Tongue (tissue), 3 donors: ENCODE measurements at places on chromosomes 7 and 10. TPM values are rescaled to one million over a fixed set of nuclear protein-coding genes. Genes with fewer than 3 reads are reported as not detected.

Gene EPHB6
- total RNA-seq = 15.9 TPM

Gene PIK3AP1
- 9.8 TPM for total RNA-seq

Gene CYP2C18
- 8.4 TPM for total RNA-seq

Gene OR2A42
- not detected for total RNA-seq

Gene HOXA5
- 0.21 TPM for total RNA-seq

DNA sequence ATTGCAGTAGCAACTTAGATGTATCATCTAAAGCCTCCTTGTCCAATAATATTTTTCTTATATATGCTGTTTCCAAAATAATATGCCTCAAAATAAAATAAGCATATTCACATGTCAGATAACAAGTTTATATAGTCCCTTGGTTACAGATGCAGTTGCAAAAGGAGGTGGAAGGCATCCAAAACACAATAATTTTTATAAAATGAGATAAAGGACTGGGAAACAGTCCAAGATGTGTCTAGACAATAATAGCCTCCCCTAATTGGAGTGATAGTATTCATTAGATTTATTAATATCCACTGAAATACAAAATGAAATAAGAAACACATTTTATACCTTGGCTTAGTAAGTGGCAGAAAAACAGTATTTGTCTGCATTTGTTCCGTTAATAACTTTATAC is 30.3 kb downstream of the BCAP29 start:
- DNase-seq = no peak

DNA sequence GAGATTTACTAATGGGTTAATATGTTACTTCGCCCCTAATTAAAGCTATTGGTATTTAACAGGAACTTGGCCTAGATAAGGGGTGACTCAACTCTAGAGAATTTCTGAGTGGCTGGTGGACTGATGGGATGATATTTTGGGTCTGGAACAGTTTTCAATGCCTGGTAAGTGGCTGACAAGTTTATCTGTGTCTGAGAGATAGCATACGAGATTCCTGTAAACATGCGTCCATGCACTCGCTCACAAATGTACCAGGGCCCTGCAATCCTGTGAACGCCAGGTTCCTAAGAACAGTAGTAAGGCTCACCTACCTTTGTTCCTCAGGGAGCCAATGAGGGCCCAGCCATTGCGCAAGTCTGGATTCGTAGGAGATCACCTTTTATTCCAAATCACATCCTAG is 683.8 kb upstream of the ANKRD30A start:
- no peak for DNase-seq

DNA sequence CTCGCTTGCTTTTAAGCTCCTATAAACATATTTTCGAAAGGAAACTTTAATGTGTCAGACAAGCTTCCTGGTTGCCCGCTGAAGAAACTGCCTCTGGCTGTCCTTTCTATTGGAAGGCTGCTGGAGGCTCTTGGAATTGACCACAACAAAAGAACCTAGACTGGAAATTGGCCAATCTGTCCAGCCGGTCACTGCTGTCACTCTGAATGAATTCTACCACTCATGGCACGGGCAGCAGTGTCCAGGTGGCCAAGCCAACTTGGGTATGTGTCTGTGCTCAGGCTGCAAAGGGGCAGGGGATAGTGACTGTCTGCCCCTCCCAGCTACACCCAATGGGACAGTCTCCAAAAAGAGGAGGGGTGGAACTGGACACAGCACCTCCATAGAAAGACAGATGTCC is 57.6 kb downstream of the CDH23 start:
- no peak for DNase-seq

DNA sequence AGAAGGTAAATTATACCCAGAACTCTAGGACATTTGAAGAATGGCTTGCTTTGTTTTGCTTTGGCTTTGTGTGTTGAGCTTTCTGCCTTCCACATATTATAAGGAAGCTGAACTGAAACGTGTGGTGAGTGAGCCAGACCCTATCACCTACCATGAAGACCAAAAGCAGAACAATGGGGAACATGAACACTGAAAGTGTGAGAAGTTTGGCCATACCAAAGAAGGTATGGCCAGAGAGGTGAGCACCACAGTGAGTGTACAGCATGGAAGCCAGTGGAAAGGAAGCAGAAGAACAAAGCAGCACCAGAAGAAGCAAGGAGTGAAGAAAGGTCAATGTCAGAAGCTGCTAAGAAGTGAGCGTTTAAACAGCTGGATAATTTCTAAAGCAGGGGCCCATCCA is 59.7 kb upstream of the CCDC71L start:
- DNase-seq = no peak

DNA sequence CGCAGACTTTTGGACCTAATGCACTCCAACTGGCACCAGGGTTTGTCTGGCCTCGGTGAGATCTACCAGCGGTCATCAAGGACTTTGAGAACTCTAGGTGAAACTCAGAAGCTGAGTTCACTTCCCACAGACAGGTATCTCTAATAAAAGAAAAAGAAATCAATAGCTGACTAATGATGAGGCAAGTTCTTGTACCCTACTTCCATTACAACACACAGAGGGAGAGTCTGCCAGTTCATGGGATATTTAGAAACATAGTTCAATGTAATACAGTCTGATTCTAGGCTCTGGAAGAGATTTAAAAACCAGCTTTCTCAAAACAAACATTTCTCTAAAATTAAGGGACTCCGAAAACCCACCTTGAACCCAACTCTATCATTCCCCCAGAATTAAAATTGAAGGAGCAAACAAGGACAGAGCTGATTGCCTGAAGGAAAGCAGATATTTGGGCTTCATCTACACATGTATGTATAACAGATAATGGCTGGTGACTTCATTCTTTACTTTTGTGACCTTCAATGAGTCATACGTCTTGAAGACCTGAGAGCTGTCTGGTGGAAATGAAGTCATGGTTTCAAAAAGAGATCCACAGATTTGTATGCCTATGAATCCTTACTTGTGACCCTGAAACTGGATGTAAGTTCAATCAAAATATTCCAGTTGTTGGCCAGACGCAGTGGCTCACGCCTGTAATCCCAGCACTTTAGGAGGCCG is 2.7 kb upstream of the PNLIPRP1 start:
- DNase-seq = no peak

DNA sequence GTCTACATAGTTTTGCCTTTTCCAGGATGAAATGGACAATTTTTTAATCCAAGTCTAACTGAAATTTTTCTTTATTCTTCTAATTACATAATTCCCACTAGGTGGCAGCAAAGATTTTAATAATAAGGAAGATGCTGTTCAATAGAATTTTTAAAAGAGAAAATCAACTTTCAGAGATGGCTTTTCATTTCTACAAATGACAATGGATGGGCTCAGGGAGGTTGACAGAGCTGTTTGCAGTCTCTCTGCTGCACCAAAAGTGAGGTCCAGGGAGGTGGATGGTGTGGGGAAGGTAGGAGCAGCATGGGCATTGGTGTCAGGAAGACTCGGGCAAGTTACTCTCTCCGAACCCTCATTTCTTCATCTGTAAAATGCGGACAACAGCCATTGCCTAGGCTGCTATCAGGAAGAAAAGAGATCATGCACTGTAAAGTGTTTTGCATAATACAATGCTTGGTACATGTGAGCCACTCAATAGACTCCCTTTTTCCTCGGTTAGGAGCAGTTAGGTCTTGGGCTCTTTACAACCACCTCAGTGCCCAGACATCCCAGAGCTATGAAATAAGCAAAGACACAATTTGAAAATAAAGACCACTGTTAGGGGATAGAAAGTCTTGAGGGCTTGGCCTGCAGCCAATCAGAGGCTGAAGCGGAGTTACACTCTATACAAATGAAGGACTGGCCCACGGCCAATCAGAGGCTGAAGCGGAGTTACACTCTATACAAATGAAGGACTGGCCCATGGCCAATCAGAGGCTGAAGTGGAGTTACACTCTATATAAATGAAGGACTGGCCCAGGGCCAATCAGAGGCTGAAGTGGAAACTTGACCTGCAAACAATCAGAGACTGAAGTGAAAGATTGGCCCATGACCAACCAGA is 107.1 kb downstream of the ABLIM1 start:
- DNase-seq = peak; percentile 89

GRCh38 chr10:100864978-100865377 is 47.8 kb upstream of the SLF2 start:
- DNase-seq = peak; percentile 73

- peak; percentile 79 for DNase-seq
These were observed at the start of gene MDFIC for GRCh38 chr7:114922026-114922651. TSS of gene MDFIC (plus strand) at chr7:114922094. CDS start at chr7:114923034, 940 bp downstream.

GRCh38 chr10:103833731-103834365 is 21.5 kb downstream of the SH3PXD2A start:
- no peak for DNase-seq

- no peak for DNase-seq
These were observed 20.7 kb upstream of the GRID1 start for GRCh38 chr10:86387178-86387794.

GRCh38 chr10:22619101-22619500 is 95.3 kb downstream of the PIP4K2A start:
- DNase-seq = peak; percentile 27
